Vagina (tissue), 2 donors: ENCODE measurements at places on chromosomes 5 and 9. TPM values are rescaled to one million over a fixed set of nuclear protein-coding genes. Genes with fewer than 3 reads are reported as not detected.

Gene ADAM19
- total RNA-seq, result 4.9 TPM

Gene RLN2
- total RNA-seq, result not detected

DNA sequence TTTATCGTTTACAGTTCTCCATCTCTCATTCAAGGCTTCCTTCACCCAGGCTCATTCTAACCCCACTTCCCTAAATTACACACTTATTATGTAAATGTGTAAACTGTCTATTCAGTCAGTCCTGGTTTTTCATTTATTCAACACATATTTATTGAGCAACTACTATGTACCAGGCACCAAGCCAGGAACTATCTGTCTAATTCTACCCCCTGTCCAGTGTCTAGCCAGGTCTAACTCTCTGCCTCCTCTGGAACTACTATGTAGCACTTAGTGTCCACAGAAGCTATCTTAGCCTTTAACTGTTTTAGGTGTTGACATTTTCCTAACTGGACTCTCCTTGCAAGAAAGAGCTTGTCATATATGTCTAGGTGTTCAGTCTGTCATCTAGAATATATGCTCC, 56.5 kb downstream of the PDE4D start:
- no peaks in the 10 kb centered on the region for H3K27me3 ChIP-seq
- no peaks in the 10 kb centered on the region for H3K4me1 ChIP-seq
- no peak overlapping the region for H3K4me3 ChIP-seq
- DNase-seq, result no peak
- H3K36me3 ChIP-seq, result no peaks in the 10 kb centered on the region

GRCh38 chr5:756865-757345, 27.6 kb downstream of the ZDHHC11B start:
- H3K27ac ChIP-seq, result no peak overlapping the region
- no peaks in the 10 kb centered on the region for H3K27me3 ChIP-seq
- no peak overlapping the region for H3K4me3 ChIP-seq
- H3K4me1 ChIP-seq, result peaks cover 31% of the 10 kb centered on the region
- H3K36me3 ChIP-seq, result no peaks in the 10 kb centered on the region

DNA sequence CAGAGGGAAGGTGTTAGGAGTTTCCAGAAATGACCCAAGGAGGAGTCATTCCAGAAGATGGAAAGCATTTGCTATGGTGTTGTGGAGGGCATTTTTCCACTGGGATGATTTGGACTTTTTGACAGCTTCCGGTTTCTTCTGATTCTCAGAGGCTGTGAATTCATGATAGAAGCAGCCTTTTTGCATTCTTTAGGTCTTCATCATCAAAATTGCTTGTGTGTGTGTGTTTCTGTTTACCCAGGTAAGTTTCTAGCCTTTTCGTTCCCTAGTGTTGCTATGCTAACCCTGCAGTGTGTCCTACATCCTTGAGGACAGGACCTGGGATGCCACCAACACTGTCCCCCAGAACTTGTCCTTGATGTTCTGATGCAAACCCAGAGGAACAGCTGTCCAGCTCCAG, 19.6 kb downstream of the IRX1 start:
- no peaks in the 10 kb centered on the region for H3K4me1 ChIP-seq
- H3K27me3 ChIP-seq, result no peaks in the 10 kb centered on the region
- no peaks in the 10 kb centered on the region for H3K36me3 ChIP-seq
- no peak overlapping the region for H3K4me3 ChIP-seq
- H3K27ac ChIP-seq, result no peak overlapping the region
- no peak for DNase-seq

DNA sequence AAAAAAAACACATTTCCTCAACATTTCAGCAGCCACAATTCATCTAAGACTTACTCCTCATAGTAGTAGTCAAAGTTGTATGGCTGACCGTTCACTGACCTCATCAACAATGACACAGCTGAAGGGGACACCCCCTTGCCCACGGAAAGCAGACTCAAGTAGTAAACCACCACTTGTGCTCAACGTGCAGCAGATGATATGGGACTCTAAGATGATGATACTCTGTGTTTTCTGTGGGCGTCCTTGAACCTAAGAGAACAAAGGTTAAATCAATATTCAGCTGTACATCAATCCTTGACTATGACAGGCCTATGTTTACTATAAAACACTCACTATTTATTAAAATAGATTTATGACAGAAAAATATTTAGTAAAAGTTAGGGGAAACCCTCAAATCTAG, 71.6 kb downstream of the SETX start:
- H3K4me1 ChIP-seq, result no peaks in the 10 kb centered on the region
- H3K27me3 ChIP-seq, result no peaks in the 10 kb centered on the region
- peaks cover 89% of the 10 kb centered on the region for H3K36me3 ChIP-seq
- DNase-seq, result no peak

DNA sequence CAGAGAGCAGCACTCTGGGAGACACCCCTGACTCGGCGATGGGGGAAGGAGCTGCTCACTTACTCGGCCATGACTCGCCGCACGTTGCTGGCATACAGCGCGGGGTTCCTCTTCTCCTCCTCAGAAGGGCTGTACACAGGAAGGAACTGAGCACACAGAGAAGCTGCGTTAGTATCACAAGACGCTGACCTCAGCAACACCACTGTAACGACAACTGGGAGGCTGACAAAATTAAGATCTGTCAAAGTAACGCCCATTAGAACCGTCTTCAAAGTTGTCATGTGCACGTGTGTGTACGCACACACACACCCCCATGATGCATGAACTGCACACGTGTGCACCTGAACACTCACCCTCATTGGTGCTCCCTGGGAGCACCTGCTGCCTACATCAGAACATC, 32.1 kb upstream of the SLC6A3 start:
- no peaks in the 10 kb centered on the region for H3K27me3 ChIP-seq
- peaks cover 6% of the 10 kb centered on the region for H3K4me1 ChIP-seq
- peaks cover 7% of the 10 kb centered on the region for H3K36me3 ChIP-seq
- H3K27ac ChIP-seq, result no peak overlapping the region

GRCh38 chr5:6786786-6787495, 73.7 kb downstream of the TENT4A start:
- no peaks in the 10 kb centered on the region for H3K4me1 ChIP-seq
- no peaks in the 10 kb centered on the region for H3K27me3 ChIP-seq
- DNase-seq, result peak; percentile 5
- H3K4me3 ChIP-seq, result no peak overlapping the region
- H3K36me3 ChIP-seq, result no peaks in the 10 kb centered on the region
